Right lobe of liver (tissue), 6 donors: ENCODE measurements at places on chromosomes 2 and 18.

DNA sequence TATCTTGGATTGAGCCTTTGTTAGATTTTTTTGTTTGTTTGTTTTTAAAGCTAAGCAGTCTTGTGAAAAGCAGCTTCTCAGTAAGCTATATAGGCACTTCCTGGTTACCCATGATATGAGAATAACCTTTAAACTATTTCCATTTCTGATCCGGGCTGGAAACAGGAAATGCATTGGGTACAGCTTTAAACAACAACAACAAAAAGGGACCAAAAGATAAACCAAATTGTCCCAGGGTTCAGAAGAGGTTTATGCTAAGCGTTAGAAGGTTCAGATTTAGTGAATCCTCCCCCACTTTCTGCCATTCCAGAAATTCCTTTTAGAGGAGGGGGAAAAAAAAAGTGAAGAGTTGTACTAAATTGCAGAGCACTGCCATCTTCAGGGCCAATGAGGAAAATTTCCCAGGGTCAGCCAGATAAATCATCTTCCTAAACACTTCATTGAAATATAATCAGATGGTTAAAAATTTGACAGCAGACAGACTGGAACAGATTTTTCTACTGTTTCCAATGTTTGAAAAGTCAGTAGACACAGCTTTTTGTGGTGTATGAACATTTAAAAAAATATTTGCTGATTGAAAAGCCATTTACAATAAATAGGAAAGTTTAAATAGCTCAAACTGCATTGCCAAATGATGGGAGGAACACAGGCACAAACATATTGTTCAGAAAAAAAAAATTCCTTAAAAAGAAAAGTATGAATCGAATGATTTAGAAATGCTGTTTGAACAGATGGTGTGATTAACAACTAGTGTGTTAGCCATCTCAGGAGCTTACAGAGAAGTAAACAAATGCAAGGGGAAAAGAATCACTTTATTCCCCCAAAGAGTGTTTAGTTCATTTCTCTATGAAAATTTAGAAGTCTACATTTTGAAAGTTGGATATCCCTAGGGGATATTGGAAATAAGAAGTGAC lies 189.9 kb upstream of the TANK start:
- DNase-seq, result no peak

DNA sequence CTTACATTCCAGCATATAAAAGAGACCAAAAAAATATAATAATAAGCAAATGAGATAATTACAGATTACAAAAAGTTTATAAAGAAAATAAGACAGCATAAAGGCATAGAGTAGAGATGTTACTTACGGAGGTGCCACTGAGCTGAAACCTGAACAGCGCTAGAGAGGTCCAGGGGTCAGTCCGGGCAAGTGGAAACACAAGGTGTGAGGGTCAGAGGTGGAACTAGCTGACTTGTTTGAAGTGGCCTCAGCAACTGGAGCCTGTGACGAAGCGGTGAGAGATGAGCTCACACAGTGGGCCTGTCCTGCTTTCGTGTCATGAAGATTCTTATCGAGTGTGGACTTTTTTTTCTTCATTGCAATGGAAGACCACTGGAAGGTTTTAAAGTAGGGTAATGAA lies 288.3 kb upstream of the TANK start:
- DNase-seq, result no peak

DNA sequence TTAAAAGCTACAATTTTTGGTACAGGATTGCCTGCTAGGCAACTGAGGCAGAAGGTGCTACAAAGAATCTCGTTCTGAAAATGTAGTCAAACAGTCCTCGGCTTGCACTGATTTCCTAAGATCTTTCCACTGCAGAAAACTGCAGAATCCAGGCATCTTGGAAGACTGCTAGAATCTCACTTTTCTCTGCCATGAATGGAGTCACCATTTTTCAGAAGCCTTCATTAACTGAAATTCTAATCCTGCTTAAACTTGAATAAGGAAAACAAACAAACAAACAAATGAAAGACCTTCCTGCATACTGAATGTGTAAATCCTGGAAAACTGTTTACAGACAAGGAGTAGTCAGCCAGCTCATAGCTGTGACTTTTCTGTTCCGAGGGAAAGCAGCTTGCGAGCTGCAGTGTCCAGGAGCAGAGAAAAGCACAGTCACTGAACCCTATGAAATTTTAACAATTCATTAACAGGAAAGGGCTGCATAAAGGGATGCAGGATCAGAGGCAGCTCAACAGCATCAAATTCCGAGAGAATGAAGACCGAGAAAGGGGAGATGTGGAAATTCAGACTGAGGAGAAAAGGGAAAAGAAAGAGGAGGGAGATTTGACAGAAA lies 210.5 kb upstream of the PIK3C3 start:
- no peak for DNase-seq

GRCh38 chr2:9710311-9710710 lies 79.5 kb upstream of the YWHAQ start:
- no peak for DNase-seq

GRCh38 chr2:148906124-148906523 lies 31.1 kb downstream of the KIF5C start:
- DNase-seq, result no peak

- DNase-seq, result no peak
Observed at GRCh38 chr2:168203762-168204693, 43.4 kb downstream of the STK39 start.

DNA sequence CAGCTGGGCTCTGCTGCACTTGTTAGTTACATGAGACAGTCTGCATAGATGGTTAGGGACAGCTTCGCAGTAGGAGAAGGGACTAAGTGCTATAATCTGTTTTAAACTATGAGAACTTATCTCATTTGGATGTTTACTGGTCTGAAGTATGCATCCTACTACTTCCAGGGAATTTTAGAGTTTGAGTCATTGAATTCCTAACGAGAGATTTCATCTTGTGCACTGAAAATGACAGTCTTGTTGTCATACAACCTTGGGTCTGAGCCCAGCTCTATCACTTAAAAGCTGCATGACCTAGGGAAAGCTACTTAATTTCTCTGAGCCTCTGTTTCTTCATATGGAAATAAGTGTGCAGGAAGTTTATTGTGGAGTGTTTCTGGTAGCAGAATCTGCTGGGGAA lies 78.4 kb downstream of the TRIM43 start:
- DNase-seq, result no peak

DNA sequence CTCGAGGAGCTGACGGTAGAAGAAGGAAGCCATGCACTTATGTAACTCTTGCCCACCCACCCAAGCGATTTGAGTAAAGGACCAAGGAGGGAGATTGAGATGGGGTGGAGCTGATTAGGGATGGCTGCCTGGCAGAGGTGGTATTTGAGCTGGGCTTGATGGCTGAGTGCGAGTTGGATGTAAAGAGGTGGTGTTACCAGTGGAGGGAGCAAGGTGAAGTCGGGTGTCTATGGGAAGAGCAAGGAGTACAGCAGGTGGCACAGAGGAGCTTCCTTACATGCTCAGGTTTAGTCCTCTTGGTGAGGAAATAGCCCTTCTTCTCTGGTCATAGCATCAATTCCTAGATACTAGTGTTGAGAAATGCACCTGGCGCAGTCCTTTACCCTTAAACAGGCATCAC lies 294.2 kb upstream of the SKOR2 start:
- DNase-seq, result no peak

DNA sequence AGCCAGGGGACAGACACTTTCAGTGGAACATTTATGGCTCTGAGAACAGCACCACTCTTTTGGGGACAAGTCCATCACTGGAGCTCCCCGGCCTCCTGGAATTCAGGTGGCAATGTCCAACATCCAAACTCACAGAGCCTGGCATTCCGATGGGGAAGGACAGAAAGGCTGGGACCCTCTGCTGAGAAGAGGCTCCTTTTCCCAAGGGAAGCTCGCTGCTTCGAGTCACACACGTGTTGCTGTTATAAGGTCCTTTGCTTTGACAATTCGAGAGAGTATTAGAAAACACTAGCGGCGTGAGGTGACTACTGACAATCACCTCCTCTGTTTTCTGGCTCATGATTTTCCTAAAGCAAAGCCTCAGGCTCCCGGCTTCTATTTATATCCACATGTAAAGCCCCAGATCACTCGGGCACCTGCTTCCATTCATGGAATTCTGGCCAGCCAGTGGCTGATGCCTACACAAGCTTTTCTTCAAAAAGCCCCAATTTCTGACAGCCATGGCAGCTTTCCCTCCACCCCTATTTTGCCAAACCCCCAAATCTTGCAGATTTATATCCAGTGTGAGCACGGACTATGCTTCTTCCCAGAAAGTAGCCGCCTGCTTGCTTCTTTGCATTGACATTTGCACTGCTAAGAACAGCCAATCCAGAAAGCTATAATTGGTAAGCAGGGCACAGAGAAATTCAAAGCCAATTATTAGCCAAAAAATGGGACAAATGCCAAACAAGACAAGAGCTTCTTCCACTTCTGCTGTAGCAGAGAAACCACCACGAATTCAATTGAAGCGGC lies 67.3 kb downstream of the NDUFA10 start:
- no peak for DNase-seq

DNA sequence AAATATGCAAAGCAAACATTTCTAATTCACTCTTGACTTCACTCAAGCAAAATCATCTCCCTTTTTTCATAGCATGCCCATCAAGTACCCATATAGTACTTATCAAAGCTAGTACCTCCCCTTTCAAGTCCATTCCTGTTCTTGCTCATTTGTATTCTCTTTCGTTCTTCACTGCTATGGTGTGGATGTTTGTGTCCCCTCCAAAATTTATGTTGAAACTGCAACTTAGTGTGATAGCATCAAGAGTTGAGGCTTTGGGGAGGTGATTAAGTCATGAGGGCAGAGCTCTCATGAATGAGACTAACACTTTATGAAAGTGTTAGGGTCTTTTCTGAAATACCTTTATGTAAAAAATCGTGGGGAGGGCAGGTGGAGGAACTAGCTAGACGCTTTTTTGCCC lies 52.9 kb downstream of the RNU4ATAC start:
- no peak for DNase-seq

DNA sequence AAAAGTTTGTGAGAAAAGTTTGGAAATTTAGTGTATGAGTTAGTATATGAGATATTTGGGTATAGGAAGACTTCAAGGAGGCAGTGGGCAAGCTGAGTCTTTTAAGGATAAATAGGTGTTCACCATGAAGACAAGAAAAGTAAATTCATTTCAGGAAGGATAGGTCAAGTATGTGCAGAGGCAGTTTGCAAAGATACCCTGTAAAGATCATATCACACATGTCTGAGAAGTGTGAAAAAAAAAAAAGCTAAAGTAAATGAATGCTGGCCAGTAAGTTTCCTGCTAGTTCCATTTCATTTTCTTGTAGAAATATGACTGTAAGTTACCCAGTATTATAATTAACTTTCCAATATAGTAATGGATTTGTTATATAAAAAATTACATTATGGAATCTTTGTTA lies 131.0 kb downstream of the PHLPP1 start:
- no peak for DNase-seq
